AG10803 (cell line): ENCODE measurements at places on chromosomes 1 and 21.

DNA sequence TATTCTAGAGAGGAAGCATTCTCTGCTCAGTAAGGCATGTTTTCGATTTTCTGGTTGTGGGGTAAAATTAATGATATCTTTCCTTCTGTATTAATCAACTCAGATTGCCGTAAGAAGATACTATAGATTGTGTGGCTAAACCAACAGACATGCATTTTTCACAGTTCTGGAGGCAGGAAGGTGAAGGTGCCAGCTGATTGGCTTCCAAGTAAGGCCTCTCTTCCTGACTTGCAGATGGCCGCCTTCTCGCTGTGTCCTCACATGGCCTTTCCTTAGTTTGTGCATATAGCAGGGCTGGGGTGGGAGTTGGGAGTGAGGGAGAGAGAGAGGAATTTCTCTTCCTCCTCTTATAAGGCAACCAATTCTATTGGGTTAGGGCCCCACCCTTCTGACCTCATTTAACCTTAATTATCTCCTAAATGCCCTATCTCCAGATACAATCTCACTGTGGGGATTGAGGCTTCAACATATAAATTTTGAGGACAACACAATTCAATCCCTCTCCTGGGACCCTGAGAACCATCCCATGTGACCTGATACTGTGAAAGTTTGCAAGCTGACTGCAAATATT lies 52.3 kb upstream of the MRPS6 start:
- no peak for DNase-seq

GRCh38 chr1:52059321-52059720 lies 3.2 kb downstream of the BTF3L4 start:
- peak; percentile 71 for DNase-seq

DNA sequence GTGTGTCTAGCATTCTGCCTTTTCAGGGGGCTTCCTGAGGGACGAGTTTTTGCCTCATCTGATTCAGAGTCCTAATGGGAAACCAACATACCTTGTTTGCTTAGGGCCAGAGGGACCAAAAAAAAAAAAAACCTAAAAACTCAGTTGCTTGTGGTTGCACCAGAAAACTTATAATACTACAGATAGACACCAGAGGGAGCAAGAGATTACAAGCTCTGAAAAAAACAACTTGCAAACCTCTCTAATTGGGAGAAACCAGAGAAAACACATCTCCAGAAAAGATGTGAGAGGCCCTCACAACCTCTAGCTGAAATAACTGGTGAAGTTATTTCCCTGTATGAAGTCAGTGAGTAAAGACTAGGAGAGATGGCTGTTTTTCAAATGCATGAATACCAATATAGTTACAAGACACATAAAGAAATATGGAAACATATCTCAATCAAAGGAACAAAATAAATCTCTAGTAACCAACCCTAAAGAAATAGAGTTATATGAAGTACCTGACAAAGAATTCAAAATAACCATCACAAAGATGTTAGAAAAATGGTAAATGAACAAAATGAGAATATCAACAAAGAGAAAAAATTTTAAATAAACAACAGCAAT lies 233.7 kb upstream of the NFIA start:
- DNase-seq = peak; percentile 64

- DNase-seq = peak; percentile 28
These were observed 793 bp upstream of the FMO1 start for GRCh38 chr1:171247501-171247900.

GRCh38 chr1:81553503-81553902 lies 247.2 kb upstream of the ADGRL2 start:
- no peak for DNase-seq

GRCh38 chr1:53732912-53733317 lies 6.0 kb downstream of the GLIS1 start:
- DNase-seq = peak; percentile 94

- DNase-seq = no peak
These were observed 178.5 kb upstream of the LMO4 start for GRCh38 chr1:87150143-87150542.

DNA sequence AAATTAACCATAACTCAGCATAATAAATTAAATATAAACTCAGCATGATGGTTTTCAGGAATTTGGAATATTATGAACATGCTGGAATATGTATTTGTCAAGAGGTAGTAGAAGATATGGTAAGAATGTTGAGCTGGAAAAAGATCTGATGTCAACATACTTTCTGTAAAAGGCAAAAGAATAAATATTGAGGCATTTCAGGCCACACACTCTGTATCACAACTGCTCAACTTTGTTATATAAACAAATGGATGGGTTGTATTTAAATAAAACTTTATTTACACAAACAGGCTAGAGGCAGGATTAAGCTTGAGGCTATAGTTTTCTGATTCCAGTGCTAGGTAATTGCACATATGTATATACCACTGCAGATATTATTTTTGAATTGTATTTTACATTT lies 1409.4 kb downstream of the MRPL39 start:
- DNase-seq = no peak

GRCh38 chr1:180724055-180724454 lies 92.2 kb downstream of the XPR1 start:
- no peak for DNase-seq

DNA sequence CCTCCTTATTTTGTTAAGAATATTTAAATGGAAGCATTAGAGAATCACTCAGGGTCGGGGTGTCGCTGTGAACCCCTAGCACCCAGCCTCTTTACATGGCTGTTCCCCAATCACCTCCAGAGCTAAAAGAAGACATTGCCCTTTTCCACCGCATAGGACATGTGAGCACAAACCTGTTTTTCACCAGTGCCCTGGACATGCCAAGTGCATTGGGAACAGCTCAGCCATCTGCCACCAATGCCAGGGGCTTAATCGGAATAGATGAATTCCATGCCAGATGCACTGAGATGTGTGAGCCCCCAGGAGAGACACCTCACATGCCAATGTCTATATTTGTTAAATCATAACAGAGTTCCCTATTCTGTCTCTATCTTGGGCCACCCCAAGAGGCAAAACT lies 33.3 kb downstream of the EIF2D start:
- DNase-seq = no peak

DNA sequence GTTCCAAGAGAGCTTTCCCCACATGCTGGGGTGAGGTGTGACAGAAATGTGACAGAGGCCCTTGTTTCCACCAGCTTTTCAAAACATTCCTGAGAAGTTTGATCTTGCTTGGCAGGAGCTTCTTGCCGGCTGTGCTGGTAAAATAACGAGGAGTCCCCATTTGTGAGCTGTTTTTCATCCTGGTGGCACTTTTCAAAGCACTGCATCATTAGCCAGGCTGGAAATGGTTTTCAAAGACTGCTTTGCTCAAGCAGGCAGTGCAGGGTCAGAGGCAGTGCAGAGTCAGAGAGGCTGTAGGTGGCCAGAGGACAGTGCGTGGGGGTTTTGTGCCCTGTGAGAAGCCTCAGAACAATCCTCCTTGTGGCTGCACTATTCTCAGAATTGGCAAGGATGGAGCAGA lies 75.8 kb upstream of the KCNA3 start:
- no peak for DNase-seq

- DNase-seq = peak; percentile 43
These were observed 73.4 kb downstream of the PIK3CD start for GRCh38 chr1:9724706-9725476.

DNA sequence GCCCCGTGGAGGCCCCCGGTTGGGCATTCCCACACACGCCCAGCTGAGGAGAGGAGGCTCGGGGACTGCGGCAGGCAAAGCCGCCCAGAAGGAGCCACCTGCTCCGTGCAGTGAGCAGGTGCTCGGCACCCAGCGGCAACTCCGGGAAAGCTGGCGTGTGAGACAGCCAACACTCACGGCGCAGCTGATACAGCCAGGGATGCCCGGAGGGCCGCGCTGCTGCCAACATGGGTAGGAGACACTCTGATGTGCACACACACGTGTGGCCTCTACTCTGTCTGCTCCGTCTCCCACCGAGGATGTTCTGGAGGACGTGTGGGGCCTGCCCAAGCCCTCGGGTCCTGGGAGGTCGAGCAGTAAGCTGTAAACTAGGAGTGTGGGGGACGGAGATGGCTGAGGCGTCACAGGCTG lies 12.9 kb downstream of the MORN1 start:
- DNase-seq = no peak

GRCh38 chr1:197481101-197481500 lies 213.0 kb downstream of the CRB1 start:
- peak; percentile 18 for DNase-seq

GRCh38 chr21:21007606-21008005 lies 9.4 kb downstream of the NCAM2 start:
- DNase-seq = peak; percentile 3

DNA sequence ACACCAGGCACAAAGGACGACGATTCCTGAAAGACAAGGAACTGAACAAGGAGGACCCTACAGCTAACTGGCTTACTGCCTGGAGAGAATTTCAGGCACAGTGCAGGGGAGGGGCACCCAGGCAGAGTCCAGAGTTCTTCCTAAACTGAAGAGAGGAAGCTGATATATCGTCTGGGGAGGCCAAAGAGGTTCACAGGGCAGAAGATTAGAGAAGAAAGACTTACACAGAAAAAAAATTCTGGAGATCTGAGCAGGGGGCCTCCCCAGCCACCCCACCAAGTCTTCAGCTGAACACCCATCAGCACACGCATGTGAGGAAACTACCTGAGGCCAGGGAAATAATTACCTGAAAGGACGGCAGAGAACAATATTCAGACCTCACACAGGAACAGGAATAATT lies 24.6 kb downstream of the SORT1 start:
- no peak for DNase-seq

GRCh38 chr1:11772458-11772857 lies 10.5 kb downstream of the C1orf167 start:
- DNase-seq = no peak

- no peak for DNase-seq
These were observed 188.2 kb downstream of the AMY1C start for GRCh38 chr1:103937763-103938357.

GRCh38 chr1:14499312-14500040 lies 99.0 kb upstream of the KAZN start:
- no peak for DNase-seq

- DNase-seq = no peak
These were observed 553.3 kb upstream of the USP24 start for GRCh38 chr1:55768327-55768952.

DNA sequence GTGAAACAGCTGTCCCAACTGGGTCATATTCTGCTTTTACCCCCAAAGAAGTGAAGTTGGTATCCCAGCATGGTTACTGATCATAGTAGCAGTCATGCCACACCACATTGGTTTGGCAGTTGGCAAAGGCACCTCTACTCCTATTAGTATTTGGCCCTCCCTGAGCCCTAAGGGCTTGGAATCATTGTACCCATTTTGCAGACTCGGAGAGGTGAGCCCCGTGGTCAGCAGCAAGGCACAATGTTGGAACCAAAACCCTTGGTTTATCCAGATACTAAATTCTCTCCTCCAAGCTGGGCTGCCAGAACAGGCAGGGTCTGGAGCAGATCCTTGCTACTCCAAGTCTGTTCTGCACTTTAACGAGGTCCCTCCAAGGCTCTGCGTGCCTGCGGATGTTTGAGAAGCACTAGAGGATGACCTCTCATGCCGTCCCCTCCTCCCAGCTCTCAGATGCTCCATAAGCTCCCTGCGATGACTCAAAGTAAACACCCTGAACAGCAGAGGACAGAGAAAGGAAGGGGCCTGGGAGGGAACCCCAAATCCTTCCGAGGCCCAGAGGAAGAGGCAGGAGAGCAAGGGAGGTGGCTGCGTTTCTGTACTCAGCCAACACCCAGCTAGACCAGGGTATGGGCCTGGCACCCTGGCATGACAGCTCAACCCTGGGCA lies 89.3 kb downstream of the PAX7 start:
- no peak for DNase-seq
